Hepatic stellate cell (primary cell): ENCODE measurements at places on chromosomes 2 and 18.
A peak's percentile ranks its signal among the peaks of the same experiment; 100 is the strongest.

- no peak for DNase-seq
Observed at GRCh38 chr2:187055463-187055862, 206.5 kb upstream of the ZSWIM2 start.

DNA sequence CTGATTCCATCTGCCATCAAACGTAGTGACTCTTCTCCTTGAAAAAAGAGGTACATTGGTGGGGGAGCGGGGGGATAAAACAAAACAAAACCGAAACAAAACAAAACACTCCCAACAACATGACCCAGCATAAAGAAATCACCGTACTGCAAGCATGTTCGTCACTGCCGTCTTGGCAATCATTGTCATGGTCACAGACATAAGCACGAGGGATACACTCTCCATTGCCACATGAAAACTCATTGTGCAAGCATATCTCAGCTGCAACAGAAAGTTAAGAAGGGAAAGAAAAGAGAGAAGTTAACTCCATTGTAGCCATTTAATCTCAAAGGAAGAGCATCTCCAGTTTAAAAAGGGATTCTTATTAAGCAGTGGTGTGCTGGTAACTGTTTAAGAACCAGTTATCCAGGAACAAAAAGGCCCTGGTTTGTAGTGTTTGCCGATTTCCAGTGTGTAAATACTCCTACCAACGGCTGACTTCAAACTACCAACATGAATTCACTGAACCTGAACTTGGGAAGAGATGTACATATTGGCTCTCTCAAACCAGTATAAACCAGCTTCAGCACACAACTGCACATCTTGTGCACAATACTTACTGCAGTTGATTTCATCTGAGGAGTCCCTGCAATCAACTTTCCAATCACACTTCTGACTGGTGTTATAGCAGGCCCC, 68.2 kb downstream of the LRP2 start:
- DNase-seq = no peak

DNA sequence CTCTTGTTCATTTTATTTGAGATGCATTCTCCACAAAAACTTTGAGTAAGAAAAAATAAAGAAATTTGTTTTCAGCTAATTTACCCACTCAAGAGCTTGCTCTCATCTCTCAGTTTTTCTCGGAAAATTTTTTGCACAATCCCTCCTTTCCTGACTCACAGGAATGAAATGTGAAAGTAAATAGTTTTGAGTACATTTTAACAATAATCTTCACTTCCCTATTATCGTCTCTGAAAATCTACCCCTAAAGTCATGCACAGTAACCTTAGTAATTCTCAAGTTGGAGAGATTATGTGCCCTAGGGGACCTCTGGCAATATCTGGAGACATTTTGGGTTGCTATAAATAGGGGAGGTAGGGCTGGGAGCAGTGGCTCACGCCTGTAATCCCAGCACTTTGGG, 2.6 kb downstream of the CYB5A start:
- DNase-seq = no peak

- no peak for DNase-seq
Observed at GRCh38 chr2:224670203-224670602, 46.0 kb downstream of the CCDC195 start.

DNA sequence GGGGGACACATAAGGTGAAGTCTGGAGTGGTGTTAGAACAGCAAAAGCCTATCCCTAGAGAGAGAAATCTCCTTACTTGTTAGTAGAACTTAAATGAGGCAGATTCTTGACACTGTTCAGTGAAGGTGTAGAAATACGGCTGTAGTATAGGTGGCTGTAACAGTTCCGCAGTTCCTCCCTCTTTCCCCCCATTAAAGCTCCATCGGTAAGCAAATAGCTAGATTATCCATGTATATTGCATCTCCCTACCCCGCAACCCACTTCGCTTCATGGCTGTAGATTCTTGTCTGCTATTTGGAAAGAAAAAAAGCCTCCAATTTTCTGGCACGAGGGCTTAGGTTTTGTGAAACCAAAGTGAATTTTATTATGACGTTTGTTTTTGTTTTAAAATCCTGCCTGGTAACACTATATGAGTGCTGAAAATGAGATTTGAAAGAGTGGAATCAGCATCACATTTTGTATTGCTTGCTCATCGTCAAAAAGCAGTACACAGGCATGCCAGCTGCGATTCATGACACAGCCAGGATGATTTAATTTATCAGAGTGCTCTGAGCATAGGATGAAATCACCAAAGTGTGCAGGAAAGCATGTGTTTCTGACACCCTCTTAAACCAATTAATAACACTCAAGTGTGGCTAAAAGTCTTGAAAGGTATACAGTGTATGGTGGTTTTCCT, 1.4 kb downstream of the FAM171B start:
- peak; percentile 31 for DNase-seq

DNA sequence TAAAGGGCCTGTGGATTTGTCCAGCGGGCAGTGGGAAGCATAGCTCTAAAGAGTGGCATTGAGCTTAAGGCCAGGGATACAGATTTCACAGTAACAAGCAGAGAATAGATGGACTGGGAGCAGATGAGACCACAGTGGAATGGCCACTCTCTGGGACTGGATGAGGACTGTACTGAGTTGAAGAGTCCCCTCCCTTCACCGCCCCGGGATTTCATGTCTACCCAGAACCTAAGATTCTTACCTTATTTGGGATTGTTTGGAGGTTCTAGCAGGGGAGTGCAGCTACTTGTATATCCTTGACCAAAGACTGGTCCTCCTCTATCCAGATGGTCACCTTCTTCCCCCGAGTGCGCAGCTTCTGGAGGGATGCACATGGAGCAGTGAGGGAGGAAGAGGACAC, 28.0 kb upstream of the EFEMP1 start:
- no peak for DNase-seq

DNA sequence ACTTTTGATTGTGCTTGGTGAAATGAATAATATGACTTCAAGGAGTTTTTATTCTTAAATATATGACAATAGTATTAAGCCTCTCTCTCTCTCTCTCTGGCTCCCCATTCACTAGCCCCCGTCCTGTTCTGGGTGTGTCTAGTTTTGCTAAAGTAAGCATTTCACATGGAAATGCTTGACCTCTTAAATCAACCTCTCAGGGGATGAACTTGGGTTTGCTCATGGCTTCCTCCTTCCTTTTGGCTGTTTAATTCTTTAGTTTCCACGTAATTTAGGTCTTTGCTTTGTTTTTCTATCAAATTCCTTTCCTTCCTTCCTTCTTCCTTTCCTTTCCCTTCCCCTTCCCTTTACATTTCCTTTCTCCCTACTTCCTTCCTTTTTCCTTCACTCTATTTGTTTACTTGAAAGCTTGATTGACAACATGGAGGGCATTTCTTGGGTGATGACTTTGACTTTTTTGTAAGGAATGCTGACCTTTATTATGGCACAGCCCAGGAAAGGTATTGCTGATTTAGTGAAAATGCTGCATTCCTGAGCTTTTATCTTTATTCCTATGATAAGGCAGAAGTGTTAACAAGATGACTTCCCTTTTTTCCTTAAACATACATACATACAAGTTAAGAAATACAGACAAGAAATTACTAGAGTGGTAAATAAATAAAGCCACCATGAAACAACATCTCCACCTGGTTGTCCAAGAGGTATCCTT, 3.6 kb downstream of the DPP4 start:
- DNase-seq = no peak

DNA sequence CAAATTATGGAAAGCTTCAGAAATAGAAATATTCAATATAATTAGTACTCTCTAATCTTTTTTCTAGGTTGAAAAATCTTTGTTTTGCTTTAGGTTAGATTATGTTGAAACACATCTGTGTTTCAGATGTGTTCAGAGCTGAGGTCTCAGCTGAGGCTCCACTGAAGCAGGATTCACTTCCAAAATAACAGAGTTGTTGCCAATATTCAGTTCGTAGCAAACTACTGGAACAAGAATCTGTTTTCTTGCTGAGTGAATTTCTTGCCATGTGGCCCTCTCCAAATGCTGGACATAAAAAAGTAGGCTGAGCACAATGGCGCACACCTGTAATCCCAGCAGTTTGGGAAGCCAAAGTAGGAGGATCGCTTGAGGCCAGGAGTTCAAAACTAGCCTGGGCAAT, 8.7 kb downstream of the PHOSPHO2 start:
- DNase-seq = no peak

DNA sequence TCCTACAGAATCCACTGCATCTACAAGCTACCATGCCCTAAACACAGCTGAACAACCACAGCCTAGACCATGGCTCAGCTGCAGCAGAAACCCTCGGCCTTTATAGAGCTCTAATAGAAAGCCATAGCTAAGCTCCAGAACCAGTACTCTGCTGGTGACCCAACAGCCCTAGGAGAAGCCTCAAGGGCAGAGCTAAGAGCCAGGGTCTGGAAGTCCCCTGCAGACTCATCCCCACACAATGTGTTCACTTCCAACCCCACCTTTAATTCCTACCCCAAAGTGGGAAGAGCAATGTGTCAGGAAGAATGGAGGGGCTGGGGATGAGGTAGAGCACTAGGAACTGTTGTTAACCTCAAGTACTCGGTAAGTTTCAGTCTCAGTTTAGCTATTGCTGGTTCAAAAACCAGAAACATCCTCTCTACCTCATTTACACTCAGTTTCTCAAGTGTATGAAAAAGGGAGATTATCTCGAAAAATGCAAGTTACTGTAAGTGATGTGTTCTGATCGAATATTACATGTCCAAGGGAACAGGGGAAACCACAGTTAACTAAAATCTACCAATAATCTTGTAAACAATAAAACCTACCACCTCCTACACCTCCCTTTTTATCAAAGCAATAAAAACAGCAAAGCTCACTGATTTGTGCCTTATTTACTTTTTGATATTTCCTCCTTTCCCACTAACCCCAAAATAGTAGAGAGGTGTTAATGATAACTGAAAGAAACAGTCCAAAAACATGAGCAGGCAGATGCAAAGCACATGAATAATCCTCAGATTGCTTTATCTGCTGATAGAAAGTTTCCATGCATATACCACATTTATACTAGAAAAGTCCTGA, 36.2 kb downstream of the THADA start:
- DNase-seq = no peak

- no peak for DNase-seq
Observed at GRCh38 chr2:235842941-235843340, 325.2 kb downstream of the GBX2 start.

DNA sequence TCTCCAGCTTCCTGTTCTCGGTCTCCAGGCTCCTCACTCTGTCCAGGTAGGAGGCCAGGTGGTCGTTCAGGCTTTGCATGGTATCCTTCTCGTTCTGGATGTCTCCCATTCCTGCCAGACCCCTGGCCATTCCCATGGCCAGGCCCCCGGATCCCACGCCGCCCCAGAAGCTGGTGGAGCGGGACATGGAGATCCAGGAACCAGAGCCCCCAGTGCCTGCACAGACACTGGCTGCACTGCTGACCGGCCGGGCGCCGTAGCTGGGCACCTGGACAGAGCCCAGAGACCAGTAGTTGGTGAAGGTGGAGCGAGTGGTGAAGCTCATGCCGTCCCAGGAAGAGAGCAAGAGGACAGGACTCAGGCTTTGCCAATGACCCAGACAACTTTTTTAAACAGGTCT, 129.1 kb upstream of the WDR75 start:
- DNase-seq = no peak

- no peak for DNase-seq
Observed at GRCh38 chr2:148238561-148238960, 217.7 kb downstream of the MBD5 start.

DNA sequence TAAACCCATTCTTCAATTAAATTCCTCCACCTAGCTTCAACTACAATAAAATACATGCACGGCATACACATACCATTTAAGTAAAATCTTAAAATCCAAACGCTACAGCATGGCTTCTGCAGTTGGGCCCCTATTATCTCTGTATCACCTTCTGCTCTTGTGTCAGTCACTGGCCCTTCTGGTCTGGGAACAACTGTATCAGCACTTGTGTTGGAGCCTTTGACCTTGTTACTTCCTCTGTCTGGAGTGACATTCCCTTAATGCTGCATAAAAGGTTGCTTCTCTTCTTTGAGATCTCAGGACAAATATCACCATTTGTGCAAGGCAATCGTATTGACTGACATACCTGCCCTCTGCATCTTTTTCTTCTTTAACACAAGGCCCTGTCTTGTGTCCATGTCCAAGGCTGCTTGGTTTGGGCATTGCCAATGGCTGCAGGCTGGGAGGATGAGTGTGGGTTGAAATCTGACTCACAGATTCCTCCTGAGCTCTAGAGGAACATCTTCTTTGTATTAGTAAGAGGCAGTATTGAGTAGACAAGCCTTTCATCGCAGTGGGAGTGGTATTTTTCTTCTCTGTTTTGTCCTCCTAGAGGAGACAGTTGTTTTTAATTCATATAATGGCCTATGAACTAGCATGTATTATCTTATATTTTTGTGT, 267.8 kb upstream of the TRIB2 start:
- no peak for DNase-seq

- no peak for DNase-seq
Observed at GRCh38 chr2:136208682-136209420, 90.9 kb upstream of the CXCR4 start.

GRCh38 chr2:101204400-101205115, 48.1 kb upstream of the CNOT11 start:
- DNase-seq = peak; percentile 28

DNA sequence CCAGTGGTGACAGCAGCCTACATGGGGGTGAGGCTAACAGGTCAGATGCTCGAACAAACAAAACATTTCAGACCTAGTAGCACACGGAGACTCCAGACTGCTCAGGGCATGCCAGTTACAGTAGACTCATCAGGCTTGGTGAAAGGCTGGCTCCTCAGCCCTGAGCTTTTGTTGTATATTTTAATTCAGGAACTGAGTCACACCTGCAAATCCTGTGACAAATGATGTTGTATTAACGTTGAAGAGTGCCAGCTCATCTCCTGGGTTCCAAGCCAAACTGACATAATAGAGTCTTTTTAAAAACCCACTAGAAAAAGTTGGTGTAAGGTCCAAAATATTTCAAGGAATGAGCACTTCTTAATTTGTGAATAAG, 65.3 kb downstream of the C1D start:
- DNase-seq = peak; percentile 16

DNA sequence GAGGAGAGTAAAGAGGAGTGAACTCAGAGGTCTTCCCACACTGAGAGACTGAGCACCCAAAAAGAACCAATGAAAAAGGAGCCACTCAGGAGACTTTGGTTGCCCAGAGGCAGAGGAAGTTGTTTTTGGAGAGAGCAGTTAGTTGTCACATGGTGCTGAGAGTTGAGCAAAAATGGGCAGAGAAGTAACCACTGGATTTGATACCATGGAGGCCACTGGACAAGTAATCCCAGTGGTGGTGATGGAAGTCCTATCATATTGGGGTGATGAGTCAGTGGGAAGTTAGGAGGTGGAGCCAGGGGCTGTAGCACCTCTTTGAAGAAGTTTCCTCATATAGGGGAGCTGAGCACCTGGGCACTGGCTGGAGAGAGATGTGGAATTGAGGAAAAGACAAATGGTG, 235.8 kb downstream of the TPGS2 start:
- no peak for DNase-seq

DNA sequence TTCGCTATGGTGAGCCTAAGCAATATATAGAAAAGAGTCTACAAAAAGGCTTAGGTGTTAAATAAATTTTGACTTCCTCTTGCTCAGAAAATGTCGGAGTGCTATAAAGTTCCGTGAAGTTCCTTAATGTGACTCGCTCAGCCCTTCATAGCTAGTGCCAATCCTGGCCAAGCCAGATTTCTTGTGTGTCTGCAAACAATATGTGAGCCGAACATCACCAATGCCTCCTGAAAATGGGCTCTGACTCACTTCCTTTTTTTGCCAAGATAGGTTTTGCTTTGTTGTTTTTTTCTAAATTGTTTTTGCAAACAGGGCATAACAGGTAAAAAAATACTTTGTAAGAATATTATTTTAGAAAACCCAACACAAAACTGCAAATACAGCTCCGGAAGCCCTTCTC, 26.1 kb downstream of the CDC42EP3 start:
- DNase-seq = no peak

GRCh38 chr2:44430342-44430741, 68.6 kb downstream of the CAMKMT start:
- DNase-seq = no peak

GRCh38 chr2:15142069-15142689, 419.0 kb downstream of the NBAS start:
- DNase-seq = no peak
